ENCODE measurements at places on chromosomes 5 and 9. TPM values are rescaled to one million over a fixed set of nuclear protein-coding genes. Genes with fewer than 3 reads are reported as not detected.

PIGO gene
- 11.6 TPM for polyA plus RNA-seq

DBH gene
- polyA plus RNA-seq, result 0.04 TPM

PCDHGA5 gene
- polyA plus RNA-seq, result 0.07 TPM

DNA sequence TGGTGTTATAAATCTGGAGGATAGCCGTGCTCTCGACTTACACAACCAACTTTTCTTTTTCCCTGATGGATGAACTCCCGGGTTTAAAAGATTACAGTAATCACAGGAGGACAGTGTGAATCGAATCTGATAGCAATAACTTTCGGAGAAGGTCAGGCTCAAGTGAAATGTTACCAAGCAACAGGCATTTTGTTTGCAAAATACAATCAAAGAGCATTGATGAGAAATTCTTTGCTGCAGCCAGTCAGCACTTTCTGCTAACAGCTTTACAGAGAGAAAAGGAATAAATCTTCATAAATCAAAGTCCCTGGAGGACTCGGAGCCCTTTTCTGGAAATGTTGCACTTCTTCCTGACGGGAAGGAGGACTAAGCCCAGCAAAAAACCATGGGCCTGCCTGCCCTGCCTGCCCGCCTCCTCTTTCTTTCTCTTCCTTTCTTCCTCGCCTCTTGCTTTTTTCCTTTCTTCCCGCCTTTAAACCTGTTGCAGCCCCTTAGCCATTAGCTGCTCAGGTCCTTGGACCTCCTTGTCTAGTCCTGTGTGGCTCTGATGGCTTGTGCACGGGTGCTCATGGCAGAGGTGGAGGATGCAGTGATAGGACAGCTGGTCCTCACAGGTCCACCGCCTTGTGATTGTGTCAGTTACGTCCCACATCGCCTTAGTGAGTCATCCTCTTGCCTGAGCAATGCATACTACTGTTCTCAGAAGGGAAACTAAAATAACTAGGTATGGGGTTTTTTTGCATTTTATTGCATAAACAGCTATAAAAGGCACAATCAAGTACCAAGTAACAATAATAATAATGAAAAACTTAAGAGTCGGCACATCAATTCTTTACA is 6.2 kb downstream of the DMRT3 start:
- no peak for DNase-seq

DNA sequence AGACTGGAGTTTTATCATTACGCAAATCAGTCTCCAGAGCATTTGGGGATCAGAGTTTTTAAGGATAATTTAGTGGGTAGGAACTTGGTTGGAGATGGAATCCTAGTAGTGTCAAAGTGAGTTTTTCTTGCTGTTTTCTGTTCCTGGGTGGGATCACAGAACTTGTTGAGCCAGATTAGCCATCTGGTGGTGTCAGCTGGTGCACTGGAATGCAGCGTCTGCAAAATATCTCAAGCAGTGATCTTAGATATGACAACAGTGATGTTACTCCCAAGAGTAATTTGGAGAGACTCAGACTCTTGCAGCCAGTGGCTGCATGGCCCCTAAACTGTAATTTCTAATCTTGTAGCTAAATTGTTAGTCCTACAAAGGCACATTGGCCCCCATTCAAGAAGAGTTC is 1257.8 kb downstream of the MAT2B start:
- no peak for DNase-seq

GRCh38 chr5:148107608-148108007 is 43.8 kb downstream of the SPINK5 start:
- no peak for DNase-seq

- peak; percentile 18 for DNase-seq
These were observed 179.3 kb downstream of the DEPDC1B start for GRCh38 chr5:60520451-60521227.

DNA sequence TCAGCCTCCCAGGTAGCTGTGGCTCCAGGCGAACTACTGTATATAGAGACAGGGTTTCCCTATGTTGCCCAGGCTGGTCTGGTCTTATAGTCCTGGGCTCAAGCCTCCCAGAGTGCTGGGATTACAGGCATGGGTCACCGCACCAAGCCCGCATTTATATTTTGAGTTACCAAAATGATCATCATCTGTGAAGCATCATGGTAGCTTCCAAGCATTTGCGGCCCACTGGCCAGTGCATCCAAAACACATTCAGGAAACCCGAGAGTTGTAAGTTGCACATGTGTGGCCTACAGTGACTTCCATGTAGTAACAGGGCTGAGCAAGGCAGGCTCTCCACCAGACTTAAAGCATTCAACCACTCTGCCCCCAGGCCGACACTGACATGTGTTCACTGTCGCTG is 2.3 kb downstream of the BRD3OS start:
- no peak for DNase-seq

- peak; percentile 92 for DNase-seq
These were observed 10.8 kb downstream of the SH3PXD2B start for GRCh38 chr5:172443441-172444109.

DNA sequence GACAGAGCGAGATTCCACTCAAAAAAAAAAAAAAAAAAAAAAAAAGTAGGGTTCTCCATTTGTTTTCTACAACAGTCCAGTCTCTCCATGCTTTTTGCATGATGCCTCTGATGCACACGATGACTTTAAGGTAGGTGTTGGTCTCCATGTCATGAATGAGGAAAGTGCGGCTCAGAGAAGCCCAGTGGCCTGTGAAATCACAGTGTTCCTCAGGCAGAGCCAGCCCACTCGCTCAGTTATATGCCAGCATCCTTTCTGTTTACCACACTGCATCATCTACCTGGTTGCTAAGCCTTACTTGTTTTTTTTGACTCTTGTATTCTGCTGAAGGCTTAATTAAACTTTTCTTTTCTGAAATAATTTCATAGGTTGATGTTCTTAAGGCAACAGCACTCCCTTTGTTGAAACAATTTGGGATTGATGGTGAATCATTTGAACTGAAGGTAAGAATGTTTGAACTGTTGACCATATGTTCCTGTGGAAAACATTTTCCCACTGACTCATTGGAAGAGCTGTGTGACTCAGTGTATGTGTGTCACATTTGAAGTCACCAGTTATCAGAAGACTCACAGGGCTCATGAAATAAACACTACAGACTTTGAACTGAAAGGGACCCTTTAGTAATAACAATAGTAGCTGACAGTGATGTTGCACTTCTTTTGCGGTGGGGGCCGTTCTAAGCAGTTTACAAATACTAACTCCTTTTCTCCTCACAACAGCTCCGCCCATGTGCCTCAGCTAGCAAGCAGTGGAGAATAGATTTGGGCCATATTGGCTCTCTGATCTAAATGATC is 40.2 kb downstream of the RCL1 start:
- DNase-seq, result no peak

- no peak for DNase-seq
These were observed 446.6 kb upstream of the GRIA1 start for GRCh38 chr5:153043886-153044285.

GRCh38 chr9:130824643-130825350 is 10.3 kb upstream of the ABL1 start:
- DNase-seq, result no peak

DNA sequence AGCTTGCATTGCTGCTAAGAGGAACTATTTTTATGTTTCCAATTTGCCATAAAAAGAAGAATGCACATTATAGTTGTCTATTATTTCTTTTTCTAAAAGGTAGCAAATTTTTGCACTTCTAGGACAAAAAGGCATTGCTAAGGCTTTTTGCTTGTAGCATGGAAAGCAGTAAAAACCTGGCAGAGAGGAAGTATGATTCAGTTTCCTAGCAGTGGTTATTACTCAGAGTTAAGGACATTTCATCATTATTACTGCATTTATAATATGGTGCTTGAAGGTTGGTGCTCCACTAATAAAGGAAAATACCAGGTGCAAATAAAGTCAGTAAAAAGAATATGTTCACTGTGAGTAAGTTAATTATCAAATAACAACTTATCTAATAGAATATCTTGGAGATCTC is 179.8 kb upstream of the PLPPR1 start:
- DNase-seq, result no peak

GRCh38 chr9:137198902-137199283 is 1.6 kb downstream of the TPRN start:
- no peak for DNase-seq

DNA sequence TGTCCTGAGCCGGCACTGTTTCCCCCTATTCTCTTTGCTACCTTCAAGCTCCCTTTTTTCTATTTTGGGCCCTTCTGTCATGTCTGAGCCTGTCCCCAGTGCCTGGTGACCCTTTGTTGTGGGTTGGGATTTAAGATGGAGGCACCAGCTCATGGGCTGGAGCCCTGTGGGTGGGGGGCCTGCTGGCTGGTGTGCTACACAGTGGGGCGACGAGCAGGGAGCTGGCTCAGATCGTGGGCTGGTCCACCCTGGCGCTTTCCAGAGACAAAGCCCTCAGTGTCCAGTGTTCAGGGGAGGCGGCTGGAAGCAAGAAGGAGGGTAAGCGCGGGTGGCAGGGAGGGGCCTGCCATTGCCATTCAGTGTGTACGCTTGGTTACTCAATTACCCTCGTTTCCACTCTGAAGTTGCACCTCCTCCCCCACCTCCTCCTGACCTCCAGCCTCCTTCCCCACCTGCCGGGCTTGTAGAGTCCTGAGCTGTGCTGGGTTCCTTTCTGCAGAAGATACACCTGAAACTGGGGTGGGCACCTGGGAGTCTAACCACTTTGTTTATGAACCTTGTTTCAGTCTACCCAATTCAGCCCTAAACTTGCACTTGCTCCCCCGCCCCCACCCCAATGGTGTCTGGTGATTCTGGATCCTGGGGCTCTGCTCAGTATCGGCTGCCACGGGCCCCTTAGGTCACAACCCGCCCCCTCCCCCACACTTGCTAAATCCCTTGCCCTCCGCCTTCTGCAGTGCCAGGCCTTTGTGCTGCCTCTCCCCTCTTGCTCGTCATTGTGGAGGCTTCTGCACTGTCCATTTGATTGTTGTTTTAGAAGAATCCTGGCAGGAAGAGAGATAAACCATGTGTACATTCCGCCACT is 49.9 kb downstream of the MVB12B start:
- DNase-seq, result no peak

- DNase-seq, result no peak
These were observed 56.7 kb upstream of the TAF11L2 start for GRCh38 chr5:17441351-17441750.

All from psoas muscle (tissue), 8 donors.